Substantia nigra (tissue), 51 donors: ENCODE measurements at places on chromosomes 11 and 22.

DNA sequence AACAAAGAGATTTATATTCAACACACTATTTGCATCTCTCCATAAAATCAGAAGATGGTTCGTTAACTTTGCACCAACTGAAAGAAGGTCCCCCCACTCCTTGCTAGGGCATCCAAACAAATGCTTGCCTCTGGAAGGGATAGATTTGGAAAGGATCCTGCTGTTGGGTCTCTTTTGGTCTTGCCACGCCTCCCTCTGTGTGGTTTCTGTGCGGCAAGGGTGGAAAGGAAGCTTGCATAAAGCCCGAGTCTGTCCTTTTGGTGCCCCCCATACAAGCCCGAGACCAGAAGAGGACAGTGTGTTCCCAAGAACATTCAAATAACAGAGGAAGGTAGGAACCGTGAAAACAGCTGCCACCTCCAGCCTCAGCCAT is 15.1 kb downstream of the SCGB1A1 start:
- DNase-seq, result no peak

DNA sequence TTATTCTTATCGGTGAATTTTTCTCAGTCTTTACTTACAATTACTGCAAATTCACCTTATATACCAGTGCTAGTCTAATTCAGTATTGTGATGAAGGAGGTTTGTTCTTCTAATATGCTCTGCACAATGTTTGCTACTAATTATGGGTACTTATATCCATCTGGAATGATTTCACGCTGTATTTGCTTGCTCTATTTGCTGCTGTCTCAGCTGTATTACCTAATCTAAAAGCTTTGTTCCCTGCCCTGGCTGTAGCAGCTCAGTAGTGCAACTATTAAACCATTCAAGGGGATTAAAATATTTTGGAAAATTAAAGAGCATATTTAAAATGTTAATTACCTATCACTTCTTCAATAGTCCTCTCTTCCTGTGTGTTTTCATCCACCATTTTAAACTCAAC is 375.3 kb downstream of the LUZP2 start:
- DNase-seq, result no peak

DNA sequence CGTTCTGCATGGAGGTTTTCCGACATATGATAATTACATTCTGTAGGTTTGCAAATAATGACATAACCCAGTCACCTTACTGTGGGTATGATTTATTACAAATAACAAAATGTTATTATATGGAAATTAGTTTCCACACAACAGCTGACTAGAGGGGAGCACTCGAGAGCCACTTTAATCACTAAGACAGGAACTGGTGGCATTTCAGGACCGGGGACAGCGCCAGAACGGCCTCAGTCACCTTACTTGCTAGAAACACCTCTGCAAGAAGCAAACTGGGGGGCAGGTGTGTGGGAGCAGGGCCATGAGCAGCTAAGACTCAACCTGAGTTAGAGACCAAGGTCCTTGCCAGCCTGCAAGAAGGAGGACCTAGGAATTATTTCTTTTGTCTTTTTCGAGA is 199.9 kb downstream of the DSCAML1 start:
- DNase-seq, result no peak

- no peak for DNase-seq
Observed at GRCh38 chr11:127412234-127412633, 411.7 kb upstream of the KIRREL3 start.

- DNase-seq, result no peak
Observed at GRCh38 chr11:2470495-2470894, 25.7 kb downstream of the KCNQ1 start.

- DNase-seq, result no peak
Observed at GRCh38 chr11:108370315-108370714, 97.0 kb downstream of the C11orf65 start.

DNA sequence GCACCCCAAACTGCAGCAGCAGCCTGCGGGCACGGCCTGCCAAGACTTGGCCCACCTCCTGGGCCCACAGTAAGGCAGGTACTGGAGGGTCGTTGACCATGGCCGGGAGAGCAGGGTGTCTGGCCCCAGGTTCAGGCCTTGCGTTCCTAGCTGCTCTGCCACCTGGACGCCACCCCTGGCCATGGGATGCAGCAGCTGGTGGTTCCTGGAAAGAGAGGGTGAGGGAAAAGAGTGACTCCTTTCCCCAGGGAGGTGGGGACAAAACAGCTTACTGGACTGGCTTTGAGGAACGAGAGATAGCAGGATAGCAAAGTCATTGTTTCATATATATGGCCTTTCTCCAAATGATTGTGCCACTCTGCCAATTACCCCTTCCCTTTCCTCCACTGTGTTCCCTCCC is 1.8 kb downstream of the BSCL2 start:
- DNase-seq, result no peak

DNA sequence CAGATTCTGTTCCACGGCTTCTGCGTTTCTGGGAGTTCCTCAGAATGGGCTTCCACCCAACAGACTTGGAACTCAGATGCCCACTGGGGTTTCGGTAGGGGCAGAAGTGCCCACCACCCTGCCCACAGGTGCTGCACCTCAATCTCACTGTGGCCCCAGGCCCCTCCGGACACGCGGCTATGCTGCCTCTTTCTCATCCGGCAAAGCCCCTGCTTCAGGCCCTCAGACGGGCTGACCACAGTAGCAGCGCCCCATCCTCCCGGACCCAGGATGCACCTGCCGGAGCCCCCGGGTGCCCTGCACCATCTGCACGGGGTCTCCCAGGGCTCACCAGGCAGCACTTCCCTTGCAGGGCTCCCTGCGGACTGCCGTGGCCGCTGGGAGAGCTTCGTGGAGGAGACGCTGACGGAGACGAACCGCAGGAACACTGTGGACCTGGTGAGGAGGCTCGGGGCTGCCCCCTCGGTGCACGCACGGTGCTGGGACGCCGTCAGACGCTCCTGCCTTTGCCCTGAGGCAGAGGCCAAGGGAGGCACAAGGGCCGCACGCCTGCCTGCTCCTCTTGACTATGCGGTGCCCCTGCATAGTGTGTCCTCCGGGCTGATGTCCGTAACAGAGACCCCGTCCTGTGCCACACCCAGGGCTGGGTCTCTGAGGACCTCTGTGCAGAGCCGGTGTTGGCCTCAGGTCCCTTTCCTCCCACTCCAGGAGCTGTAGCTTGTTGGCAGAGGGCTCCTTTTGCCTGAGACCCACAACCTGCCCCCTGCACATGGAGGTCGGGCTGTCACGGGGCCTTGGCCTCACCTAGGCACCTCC is 38.6 kb downstream of the SBF1 start:
- no peak for DNase-seq

DNA sequence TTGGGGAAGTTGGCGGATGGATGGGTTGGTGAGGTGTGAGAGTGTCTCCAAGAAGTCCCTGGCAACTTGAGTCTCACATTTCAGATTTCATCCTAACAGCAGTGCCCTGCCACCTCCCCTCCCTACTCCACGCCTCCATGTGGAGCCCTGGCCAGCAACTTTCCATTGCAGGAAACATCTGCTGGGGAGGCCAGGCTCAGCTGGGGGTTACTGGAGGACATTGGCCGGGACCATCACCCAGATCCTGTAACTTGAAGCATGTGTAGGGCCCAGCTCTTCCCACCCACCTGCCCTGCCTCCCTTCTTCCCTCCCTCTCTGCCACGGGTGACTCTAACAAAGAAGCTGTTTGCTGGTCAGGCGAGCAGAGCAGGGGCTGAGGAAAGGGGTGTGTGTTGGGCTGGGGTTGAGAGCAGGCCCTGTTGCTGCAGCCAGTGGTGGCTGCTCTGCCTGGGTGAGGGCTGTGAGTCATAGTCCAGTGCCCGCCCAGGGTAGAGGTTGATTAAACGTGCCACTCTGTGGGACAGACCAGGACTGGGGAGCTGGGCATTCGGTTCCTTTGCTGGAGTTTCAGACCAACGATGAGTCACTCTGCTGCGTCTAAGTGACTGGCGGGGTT is 64.0 kb downstream of the SCN3B start:
- DNase-seq, result no peak

GRCh38 chr11:9693801-9694553 is 30.1 kb downstream of the SWAP70 start:
- DNase-seq, result no peak

GRCh38 chr11:128036556-128037093 is 550.7 kb downstream of the ETS1 start:
- DNase-seq, result no peak

GRCh38 chr11:83909579-83910534 is 623.7 kb upstream of the CCDC90B start:
- DNase-seq, result no peak

GRCh38 chr22:25496396-25497064 is 67.9 kb upstream of the GRK3 start:
- DNase-seq, result no peak

- no peak for DNase-seq
Observed at GRCh38 chr11:133621611-133622010, 89.3 kb upstream of the OPCML start.

DNA sequence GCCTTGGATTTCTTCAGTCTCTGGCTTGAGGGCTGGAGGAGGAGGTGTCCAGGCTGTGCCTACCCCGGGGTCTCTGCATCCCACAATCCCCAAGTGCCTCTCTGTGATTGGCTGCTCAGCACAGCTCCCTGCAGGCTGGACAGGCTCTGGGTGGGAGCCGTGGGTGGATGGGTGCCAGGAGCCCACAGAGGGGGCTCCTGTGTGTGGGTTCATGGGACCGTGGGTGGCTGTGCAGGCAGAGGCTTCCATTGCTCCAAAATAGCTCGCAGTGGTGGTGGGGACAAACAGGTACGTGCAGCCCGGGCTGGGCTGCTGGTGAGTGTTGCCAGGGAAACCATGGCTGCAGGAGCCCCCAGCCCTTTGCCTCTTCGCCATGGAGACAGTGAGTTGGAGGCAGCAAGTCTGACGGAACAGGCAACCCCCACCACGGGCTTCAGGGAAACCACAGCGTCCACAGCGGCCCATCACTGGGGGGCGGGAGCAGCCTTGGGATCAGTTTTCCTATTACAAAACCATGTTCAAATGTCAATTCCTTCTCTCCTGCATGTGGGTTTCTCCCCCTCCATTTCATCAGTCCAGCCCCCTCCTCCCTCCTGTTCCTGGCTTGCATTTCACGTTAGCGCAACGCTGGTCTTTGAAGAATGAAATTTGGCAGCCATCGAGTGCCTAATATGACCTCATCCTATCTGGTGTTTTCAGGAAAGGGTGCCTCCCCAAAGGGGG is 155.2 kb downstream of the TRIM29 start:
- no peak for DNase-seq

DNA sequence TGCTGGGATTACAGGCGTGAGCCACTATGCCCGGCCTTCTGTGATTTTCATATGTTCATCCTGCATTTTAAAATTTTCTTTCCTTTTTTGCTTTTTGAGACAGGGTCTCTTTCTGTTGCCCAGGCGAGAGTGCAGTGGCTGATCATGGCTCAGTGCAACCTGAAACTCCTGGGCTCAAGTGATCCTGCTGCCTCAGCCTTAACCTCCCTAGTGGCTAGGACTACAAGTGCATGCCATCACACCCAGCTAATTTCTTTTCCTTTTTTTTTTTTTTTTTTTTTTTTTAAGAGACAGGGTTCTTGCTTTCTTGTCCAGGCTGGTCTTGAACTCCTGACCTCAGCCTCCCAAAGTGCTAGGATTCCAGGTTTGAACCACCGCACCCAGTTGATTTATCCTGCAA is 54.1 kb upstream of the WT1 start:
- DNase-seq, result no peak

- no peak for DNase-seq
Observed at GRCh38 chr11:96798445-96798844, 408.6 kb downstream of the JRKL start.

DNA sequence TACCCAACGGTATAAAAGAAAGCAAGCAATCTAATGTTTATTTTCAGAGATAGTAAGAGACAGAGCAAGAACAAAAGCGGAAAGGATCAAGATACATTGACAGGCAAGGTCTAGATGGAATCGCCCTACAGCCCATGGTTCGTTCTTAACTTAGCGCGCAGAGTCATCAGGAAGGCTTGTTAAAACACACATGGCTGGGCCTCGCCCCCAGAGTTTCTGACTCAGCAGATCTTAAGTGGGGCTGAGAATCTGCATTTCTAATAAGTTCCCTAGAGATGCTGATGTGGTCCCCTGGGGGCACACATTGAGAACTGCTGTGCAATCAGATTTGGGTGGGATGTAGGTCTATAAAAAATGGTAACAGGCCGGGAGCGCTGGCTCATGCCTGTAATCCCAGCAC is 35.8 kb upstream of the CHRM4 start:
- no peak for DNase-seq

GRCh38 chr11:8100605-8101004 is 19.6 kb downstream of the TUB start:
- no peak for DNase-seq

- no peak for DNase-seq
Observed at GRCh38 chr11:30587269-30587812, 1.2 kb upstream of the MPPED2 start.

- DNase-seq, result no peak
Observed at GRCh38 chr11:70498976-70499801, 100.9 kb downstream of the CTTN start.

- DNase-seq, result no peak
Observed at GRCh38 chr22:23772649-23773473, at the start of gene MMP11. Gene MMP11 (plus strand): TSS chr22:23772849. CDS start chr22:23772871, 22 bp downstream.

GRCh38 chr22:39349506-39349966 is 255 bp upstream of the SYNGR1 start:
- no peak for DNase-seq

DNA sequence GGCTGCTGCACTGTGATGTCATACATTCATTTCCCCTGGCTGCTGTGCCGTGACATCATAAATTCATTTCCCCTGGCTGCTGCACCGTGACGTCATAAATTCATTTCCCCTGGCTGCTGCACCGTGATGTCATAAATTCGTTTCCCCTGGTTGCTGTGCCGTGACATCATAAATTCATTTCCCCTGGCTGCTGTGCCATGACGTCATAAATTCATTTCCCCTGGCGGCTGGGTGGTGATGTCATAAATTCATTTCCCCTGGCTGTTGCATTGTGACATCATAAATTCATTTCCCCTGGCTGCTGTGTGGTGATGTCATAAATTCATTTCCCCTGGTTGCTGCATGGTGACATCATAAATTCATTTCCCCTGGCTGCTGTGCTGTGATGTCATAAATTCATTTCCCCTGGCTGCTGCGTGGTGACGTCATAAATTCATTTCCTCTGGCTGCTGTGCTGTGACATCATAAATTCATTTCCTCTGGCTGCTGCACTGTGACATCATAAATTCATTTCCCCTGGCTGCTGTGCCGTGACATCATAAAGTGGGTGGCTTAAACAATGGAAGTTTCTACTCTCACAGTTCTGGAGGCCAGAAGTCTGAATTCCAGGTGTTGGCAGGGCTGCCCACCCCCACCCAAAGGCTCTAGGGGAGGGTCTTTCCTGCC is 301.1 kb downstream of the SHANK2 start:
- no peak for DNase-seq

GRCh38 chr11:132866783-132867545 is 665.3 kb downstream of the OPCML start:
- no peak for DNase-seq

- peak; percentile 56 for DNase-seq
Observed at GRCh38 chr11:131486100-131486499, 115.7 kb downstream of the NTM start.

GRCh38 chr22:24695060-24695459 is 79.5 kb downstream of the PIWIL3 start:
- DNase-seq, result no peak

DNA sequence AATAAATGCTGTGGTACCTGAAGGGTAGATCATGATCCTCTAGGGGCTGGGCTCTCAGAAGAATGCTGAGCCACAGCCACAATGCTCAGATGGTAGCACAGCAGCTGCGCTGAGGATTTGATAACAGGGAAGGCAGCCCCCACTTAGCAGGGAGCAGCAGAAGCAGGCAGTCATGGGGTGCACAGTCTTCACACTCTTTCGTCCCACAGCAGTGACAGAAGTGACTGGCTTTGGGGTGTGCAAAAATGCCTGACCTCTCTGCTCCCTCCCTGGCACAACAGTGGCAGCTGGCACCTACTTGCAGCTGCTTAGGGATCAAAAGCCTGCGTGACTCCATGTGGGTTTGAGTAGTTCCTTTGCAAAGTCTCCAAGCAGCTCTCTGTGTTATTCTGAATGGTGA is 1349.8 kb upstream of the RAG2 start:
- no peak for DNase-seq
